Neural crest cell (in vitro differentiated cells): ENCODE measurements at places on chromosomes 13 and 19.

GRCh38 chr19:48806518-48806817 is 4.4 kb downstream of the BCAT2 start:
- peak overlapping the region; percentile 89 for H3K4me3 ChIP-seq
- peak; percentile 51 for DNase-seq
- H3K36me3 ChIP-seq, result no peaks in the 10 kb centered on the region
- no peak overlapping the region for H3K27ac ChIP-seq
- H3K4me1 ChIP-seq, result peaks cover 46% of the 10 kb centered on the region

DNA sequence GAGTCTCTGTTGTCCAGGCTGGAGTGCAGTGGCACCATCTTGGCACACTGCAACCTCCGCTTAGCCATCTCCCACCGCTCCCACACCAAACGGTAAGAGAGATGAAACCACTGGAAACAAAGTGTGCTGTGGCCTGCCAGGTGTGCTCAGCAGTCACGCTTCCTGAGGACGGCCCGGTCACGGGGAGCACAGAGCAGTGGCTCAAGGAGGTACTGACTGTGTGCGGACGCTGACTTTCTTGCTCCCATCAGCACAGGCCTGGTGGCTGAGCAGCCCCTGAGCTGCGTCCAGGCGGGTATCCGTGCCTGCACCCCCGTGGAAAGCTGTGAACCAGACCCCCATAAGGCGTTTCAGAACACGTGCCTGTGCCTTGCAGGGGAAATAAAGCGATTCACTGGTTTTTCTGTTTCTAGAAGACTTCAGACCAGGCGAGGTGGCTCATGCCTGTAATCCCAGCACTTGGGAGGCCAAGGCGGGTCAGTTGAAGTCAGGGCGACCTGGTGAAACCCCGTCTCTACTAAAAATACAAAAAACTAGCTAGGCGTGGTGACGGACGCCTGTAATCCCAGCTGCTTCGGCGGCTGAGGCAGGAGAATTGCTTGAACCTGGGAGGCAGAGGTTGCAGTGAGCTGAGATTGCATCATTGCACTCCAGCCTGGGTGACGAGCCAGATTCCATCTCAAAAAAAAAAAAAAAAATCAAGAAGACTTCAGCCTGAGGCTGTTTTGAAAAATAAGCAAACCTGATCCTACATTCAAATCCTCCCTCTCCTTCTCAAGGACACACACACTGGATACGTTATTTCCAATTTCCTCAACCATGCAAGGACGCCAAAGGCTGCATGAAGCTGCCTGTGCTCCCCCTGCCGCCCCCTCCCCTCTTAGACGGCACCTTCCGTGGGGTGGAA is 25.5 kb downstream of the ADPRHL1 start:
- peaks cover 2% of the 10 kb centered on the region for H3K36me3 ChIP-seq
- H3K27me3 ChIP-seq, result no peaks in the 10 kb centered on the region
- H3K4me1 ChIP-seq, result no peaks in the 10 kb centered on the region
- no peak overlapping the region for H3K4me3 ChIP-seq
- DNase-seq, result no peak
- no peak overlapping the region for H3K27ac ChIP-seq

GRCh38 chr19:35040826-35041547 is 534 bp upstream of the HPN start:
- DNase-seq, result peak; percentile 51
- no peak overlapping the region for H3K27ac ChIP-seq
- H3K4me1 ChIP-seq, result peaks cover 23% of the 10 kb centered on the region
- no peaks in the 10 kb centered on the region for H3K27me3 ChIP-seq
- no peaks in the 10 kb centered on the region for H3K36me3 ChIP-seq

- H3K36me3 ChIP-seq, result peaks cover 2% of the 10 kb centered on the region
- peaks cover 28% of the 10 kb centered on the region for H3K4me1 ChIP-seq
- no peak overlapping the region for H3K4me3 ChIP-seq
- no peaks in the 10 kb centered on the region for H3K27me3 ChIP-seq
- DNase-seq, result no peak
Observed at GRCh38 chr19:45136507-45137178, 24.1 kb downstream of the NKPD1 start.

DNA sequence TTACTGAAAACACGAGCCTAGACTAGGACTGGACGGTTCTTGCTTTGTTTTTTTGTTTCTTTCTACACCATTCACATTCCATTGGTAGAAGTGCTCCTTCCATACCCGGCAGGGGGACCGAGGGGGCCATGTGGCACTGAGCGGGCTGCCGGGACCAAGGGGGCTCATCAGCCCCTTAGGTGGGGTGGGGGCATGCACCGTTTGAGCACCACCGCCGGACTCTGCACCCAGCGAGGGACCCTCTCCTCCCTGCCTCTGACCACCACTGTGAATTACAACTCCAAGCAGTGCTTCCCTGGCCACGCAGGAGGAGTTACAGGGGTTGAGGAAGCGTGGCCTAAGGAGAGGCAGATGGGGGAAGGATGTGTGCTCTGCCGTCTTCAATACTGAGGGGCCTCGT is 15.0 kb upstream of the CFAP97D2 start:
- no peak overlapping the region for H3K4me3 ChIP-seq
- H3K36me3 ChIP-seq, result no peaks in the 10 kb centered on the region
- DNase-seq, result no peak
